ENCODE measurements at places on chromosomes 11 and 22. TPM values are rescaled to one million over a fixed set of nuclear protein-coding genes. Genes with fewer than 3 reads are reported as not detected.

GRCh38 chr11:41803895-41804294 is 344.4 kb upstream of the LRRC4C start:
- no peak for DNase-seq

Gene NECTIN1
- polyA plus RNA-seq = 0.35 TPM

Gene FOLR2
- not detected for polyA plus RNA-seq

Gene NXPE1
- not detected for polyA plus RNA-seq

DNA sequence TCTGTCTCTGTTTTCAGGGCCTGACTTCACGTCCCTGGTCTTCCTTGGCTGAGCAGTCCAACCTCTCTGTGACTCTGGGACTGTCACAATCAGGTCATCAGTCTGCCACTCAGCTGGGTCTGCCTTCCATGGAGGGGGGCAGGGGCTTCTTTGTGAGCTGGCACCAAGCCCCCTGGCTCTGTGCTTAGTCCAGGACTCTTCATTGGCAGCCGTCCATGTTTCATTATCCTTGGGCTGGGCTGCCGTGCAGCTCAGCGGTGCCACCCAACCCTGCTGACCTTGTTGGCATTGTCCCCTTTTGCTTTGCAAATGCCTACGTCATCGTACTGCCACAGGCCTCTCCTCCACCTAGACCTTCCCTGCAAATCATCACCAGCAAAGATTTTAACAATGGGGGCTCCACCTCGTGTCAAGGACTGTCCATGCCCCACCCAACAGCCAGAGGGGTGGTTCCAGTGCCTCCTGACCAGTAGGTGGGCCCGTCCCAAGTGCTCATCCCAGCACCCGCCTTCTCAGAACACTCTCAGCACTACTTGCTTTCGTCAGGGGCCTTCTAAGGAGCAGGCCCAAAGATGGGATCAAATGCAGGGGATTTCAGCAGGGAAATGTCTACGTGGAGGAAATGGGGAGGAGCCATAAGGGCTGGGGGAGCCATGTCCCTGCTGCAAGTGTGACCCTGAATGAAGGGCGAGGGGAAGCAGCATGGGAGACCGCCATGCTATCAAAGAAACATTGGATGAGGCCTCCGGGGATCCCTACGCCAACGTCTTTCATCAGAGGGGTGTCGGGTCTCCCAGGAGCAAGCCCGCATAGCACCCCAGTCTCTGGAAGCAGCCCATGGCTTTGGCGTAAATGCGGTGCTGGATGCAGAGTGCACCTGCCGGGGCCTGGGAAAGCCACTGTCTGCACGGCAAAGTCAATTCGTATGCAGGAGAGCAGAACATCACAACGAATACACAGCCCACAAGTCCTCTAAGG is 18.2 kb downstream of the KRTAP5-6 start:
- no peak for DNase-seq

DNA sequence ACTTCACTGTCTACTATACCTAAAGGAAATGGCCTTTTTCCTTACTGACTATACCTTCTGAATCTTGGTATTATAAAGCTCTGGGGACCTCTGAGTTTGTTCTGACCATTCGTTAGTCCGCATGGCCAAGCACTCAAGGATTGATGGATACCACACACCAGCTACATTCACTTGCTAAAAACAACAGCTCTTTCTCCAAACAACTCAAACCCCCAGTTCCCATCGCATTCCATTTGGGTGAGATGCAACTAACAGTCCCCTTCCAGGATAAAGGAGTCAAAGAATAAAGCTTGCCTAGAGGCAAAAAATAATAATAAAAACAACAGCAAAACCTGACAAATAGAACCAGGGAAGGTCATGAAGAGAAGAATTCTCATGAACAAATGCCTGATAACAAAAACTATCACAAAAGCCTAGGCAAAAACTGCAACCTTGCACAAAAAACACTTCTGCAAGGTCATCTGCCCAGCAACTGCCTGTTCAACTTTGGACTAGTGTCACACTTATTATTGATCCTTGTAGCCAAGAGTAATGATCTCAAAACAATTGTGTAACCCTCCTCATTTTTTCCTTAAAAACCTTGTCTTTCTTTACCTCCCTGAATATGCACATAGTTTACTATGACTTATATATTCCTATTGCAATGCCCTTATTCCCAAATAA is 139.0 kb upstream of the GUCY1A2 start:
- DNase-seq = no peak

Gene DUSP8
- polyA plus RNA-seq = 0.75 TPM

GRCh38 chr11:95346265-95346664 is 115.3 kb upstream of the SESN3 start:
- no peak for DNase-seq

DNA sequence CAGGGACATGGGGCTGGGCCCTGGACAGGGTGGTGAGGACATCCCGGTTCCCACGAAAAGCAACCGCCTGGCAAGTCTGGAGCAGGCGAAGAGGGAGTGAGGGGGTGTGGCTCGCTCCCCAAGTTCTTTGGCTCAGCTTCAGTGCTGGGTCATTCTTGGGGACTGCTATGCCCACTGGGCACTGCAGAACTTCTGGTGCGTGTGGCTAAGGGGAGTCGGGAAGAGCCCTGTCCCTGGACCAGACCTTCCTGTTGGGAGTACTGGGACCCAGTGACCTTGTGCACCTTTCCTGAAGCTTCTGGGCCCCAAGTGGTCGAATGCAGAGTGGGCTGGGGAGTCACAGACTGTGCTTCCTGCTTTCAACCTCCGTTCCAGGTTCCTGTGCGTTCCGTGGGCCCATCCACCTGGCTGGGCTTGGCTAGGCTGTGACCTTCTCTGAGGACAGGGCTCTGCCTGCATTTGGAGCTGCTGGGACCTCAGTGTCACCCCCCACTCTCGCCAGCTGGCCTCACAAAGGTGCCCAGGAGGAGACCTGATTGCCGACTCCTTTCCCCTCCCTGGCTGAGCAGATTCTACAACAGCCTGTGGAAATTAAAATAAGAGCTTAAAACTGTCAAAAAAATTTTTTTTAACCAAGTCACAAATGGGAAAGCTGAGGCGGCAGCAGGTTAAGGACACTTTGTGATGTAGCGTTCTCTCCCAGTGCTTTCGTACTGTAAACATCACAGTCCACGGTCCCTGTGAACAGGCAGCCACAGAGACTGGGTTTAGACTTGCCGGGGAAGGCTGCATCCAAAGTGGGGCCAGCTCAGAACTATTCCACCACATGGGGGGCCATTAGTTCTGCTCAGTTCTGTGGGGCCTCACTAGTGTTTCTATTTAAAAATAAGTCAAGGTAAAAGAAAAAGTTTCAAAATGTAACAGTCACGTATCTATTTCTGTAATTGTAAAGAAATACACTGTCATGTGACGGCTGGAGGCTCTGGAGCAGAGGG is 63.8 kb upstream of the WNT7B start:
- DNase-seq = peak; percentile 26

DNA sequence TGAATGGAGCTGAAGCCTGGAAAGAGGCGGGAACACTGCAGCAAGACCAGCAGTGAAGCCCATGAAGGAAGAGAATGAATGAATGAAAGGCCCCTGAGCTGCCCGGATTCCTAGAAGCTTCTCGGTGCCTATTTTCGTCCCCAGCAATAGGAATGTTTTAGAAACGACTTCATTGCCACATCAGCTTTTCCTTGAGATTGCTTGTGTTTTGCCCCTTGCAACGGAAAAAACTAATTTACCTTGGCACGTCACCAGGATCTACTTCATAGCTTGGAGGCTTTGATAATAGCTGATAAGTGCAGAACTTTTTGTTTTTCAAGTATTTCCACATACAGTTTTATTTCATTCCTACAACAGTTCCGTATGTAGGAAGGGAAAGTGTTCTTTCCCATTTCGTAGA is 248.9 kb upstream of the NARS2 start:
- no peak for DNase-seq

Gene MFRP
- not detected for polyA plus RNA-seq

- DNase-seq = no peak
These were observed 21.0 kb downstream of the LDLRAD3 start for GRCh38 chr11:35964841-35965240.

GRCh38 chr11:65454696-65455456 is 32.3 kb downstream of the NEAT1 start:
- DNase-seq = peak; percentile 75

- DNase-seq = peak; percentile 7
These were observed 705 bp downstream of the PTPRJ start for GRCh38 chr11:47980907-47981621.

- no peak for DNase-seq
These were observed 258.8 kb downstream of the MIAT start for GRCh38 chr22:26916236-26916635.

Data from CD8-positive, alpha-beta memory T cell (primary cell).